Stimulated activated CD4-positive, alpha-beta T cell treated with anti-CD3 and anti-CD28 coated beads, Interleukin-4, amount 100 ng/mL, for 4 hours (primary cell): ENCODE measurements at places on chromosomes 11 and 22.

DNA sequence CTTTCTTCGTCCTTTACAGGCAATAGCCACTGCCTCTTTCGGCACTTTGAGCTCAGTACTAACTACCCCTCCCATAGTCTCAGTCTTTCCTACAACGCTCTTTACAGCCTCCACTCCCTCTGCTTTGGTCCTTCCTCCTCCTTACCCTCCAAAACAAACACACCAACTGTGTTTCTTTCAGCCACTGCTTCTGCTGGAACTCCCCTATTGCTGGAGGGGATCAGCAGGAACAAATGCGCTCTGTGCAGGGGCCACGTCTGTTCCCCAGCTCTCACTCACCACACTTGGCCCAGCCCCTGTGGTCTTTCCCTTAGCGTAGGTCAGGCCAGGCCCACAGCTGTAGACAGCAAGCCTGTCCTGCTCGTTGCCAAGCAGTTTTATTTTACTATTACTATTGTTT lies 42.3 kb downstream of the PC start:
- no peak for DNase-seq

- no peak for DNase-seq
These were observed 3.1 kb upstream of the IL17REL start for GRCh38 chr22:50015451-50016307.

GRCh38 chr11:14359501-14360031 lies 583 bp upstream of the RRAS2 start:
- DNase-seq: no peak

GRCh38 chr22:42437488-42438292 lies 5.5 kb upstream of the NFAM1 start:
- DNase-seq: peak; percentile 76

DNA sequence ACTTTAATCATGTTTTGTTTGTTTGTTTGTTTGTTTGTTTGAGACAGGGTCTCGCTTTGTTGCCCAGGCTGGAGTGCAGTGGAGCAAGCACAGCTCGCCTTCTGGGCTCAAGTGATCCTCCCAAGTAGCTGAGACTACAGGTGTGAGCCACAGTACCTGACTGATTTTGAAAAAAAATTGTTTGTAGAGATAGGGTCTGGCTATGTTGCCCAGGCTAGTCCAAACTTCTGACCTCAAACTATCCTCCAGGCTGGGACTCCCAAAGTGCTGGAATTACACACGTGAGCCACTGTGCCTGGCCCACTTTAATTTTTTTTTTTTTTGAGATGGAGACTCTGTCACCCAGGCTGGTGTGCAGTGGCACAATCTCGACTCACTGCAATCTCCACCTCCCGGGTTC lies 74.8 kb upstream of the CLDN5 start:
- DNase-seq: no peak

DNA sequence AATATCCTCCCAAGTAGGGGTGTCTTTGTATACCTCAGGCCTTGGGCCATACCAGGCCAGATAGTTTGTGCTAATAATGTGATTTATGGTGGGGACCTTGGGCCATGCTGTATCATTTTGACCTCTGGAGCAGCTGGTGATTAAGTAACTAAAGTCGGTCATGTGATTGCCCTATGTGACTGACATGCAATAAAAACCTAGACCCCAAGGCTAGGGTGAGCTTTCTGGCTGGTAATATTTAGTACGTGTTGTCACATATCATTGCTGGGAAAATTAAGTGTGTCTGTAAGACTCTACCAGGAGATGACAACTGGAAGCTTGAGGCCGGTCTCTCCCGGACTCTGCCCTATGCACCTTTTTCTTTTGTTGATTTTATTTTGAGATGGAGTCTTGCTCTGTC lies 12.6 kb upstream of the TFIP11 start:
- DNase-seq: no peak

GRCh38 chr11:36039471-36039870 lies 95.6 kb downstream of the LDLRAD3 start:
- no peak for DNase-seq

GRCh38 chr11:123461164-123461563 lies 31.1 kb downstream of the GRAMD1B start:
- DNase-seq: no peak

DNA sequence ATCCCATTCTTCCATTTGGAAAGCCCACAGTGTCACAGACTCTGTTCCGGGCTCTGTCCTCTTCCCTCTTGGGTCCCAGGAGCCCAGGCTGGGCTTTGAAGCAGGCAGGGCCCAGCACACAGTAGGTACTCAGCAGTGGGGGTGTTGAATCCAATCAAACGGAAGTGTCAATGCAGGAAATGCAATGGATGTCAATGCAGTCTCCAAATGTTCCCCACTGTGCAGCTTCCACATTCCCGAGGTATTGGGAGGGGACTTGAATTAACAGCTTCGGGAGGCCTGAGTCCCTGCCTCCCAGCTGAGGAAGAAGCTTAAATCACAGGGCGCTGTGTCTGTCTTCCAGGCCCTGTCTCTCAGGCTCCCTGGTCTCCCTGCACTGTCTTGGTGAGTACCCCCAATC lies 21.8 kb upstream of the SMIM35 start:
- no peak for DNase-seq

- DNase-seq: no peak
These were observed 149.1 kb downstream of the MAML2 start for GRCh38 chr11:96193745-96194443.

GRCh38 chr11:71293961-71294782 lies 41.8 kb upstream of the SHANK2 start:
- no peak for DNase-seq

- DNase-seq: no peak
These were observed 23.4 kb upstream of the NECTIN1 start for GRCh38 chr11:119752345-119752871.
